ENCODE measurements at places on chromosomes 7 and 10.

- DNase-seq: peak; percentile 81
Measured at GRCh38 chr7:114085592-114086501, 167.0 kb upstream of the PPP1R3A start.

GRCh38 chr10:110214371-110214826, 7.0 kb downstream of the MXI1 start:
- DNase-seq: no peak

GRCh38 chr10:117135480-117136140, 2.5 kb downstream of the VAX1 start:
- no peak for DNase-seq

- no peak for DNase-seq
Measured at GRCh38 chr7:66790725-66791124, 50.2 kb downstream of the RABGEF1 start.

DNA sequence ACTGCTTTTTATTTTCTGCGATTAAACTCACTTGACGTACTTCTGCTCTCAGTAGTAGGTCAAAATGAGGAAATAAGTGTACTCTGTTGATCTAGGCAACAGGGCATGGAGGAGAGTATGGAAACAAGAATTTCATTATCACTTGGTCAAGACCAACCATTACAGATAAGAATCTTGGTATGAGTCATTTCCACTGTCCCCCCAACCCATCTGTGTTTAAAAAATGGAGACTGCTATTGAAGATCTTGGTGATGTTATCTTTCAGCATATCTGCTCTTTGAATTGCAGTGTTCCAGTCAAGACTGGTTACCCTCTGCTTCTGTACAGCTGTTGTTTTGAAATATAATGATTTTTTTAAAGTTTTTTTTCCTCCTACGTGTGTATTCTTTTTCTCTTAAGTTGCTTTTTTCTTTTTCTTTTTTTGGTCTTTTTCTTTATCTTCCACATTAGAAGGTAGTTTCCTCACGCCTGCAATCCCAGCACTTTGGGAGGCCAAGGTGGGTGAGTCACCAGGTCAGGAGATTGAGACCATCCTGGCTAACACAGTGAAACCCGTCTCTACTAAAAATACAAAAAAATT, 11.7 kb downstream of the STAM start:
- no peak for DNase-seq

GRCh38 chr7:116461500-116461899, 38.0 kb upstream of the CAV2 start:
- no peak for DNase-seq

GRCh38 chr7:26603631-26604030, 260.8 kb downstream of the SKAP2 start:
- no peak for DNase-seq

- no peak for DNase-seq
Measured at GRCh38 chr7:101519324-101520023, 109.6 kb downstream of the MYL10 start.

GRCh38 chr7:87426160-87426559, 49.3 kb downstream of the ABCB4 start:
- DNase-seq: no peak

DNA sequence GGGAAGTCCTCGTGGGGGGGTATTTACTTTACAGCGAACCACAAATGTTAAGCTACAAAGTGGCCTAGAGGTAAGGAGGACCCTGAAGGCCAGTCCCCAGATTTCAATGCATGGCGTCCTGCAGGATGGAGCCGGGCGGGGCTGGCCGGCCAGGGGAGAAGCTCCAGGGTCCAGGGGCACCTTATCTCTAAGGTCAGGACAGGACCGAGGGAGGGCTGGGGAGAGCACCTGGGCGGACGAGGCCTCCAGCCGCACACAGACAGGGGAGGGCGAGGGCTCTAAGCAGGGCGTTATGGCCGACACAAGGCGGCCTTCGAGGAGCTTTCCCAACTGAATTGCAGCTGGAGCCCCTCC, 96.4 kb upstream of the DIP2C start:
- DNase-seq: peak; percentile 65

DNA sequence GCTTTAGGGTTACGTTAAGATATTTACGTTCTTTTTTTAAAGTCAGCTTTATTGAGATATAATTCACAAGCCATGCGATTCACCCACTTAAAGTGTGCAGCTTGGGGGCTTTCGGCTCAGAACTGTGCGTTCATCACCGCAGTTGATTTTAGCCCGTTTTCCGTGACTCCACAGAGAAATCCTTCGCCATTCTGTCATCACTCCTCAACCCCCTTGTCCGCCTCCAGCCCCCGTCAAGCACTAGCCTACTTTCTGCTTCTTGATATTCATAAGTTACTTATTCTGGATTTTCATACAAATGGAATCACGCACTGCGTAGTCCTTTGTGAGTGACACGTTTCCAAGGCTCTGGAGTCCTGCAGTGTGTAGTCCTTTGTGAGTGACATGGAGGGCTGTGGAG, 20.4 kb downstream of the FAM20C start:
- DNase-seq: no peak

GRCh38 chr7:68573271-68574005, 1024.8 kb upstream of the AUTS2 start:
- no peak for DNase-seq

GRCh38 chr7:144834641-144835144, 1.2 kb downstream of the TPK1 start:
- no peak for DNase-seq

DNA sequence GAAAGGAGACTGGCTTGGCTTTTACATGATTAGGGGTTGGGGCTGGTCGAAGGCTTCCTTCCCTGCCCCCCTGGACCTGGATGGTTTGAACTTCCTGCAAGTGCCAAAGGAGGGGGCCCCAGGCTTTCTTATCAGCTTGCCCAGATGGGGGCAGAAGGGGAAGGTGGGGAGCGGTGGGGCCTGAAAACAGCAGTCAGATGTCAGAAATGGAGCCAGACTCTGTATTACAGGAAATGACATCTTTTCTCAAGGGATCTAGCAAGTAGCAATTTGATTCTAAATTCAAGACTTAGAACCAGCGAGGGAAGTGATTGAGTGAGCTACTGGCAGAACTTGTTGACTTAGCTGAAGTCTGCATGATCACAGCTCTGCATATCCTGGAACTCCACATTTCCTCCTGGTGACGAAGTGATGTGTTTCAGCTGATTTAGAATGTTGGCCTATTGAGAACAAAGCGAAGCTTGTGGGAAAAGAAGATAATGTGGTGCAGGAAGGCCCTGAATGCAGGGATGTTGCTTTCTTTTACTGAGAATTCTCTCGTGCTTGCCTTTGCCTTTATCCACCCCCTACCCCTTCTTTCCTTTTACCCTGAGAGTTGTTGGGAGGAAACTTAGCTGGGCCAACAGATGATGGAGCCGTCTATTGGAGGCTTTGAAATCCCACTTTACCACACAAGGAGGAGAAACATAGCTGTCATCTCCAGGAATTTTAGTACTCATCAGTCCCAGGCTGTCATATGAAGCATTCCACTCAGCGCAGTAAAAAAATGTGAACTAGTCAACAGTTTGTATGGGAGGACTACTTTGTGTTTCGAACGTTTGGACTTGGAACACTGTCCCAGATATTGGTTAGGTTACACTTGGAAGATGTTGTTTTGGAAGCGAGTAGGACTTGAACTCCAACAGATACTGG, 43.2 kb downstream of the CCNY start:
- DNase-seq: no peak

- no peak for DNase-seq
Measured at GRCh38 chr10:7264313-7264756, 146.5 kb downstream of the SFMBT2 start.
